Stimulated activated CD4-positive, alpha-beta T cell treated with anti-CD3 and anti-CD28 coated beads, Interleukin-1b, Interleukin-23, amount 100 ng/mL, for 4 hours (primary cell): ENCODE measurements at places on chromosomes 11 and 22.

DNA sequence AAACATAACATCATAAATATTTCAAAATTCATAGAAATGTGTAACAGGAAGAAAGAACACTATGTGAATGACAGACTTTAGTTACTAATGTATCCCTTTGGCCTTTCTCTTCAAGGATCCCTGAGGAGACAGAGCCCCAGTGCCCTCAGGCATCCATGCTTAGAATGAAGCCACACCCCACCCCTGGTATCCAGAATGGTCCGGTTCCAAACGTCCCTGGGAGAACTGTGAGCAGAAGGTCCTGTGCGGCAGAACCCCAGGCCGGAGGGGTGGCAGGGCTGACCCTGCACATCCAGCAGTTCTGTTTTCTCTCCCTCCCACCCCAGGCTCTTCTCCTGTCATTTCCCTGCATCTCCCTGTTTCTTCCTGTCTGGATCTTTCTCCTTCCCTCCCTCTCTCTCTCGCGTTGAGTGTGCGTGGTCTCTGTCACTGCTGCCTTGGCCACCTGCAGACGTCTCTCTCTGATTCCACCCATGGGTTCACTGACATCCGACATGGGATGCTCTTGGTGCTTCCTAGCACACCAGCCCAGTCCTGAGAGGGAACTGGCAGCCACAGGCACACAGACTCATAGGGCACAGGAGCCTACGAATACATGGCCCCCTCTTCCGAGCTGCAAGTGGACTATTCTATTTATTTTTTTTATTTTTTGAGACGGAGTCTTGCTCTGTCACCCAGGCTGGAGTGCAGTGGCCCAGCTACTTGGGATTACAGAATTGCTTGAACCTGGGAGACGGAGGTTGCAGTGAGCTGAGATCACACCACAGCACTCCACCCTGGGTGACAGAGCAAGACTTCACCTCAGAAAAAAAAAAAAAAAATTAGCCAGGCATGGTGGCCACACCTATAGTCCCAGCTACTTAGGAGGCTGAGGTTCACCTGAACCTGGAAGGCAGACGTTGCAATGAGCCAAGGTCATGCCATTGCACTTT is 5.7 kb downstream of the RFPL1 start:
- DNase-seq = no peak

GRCh38 chr11:134363592-134363991 is 31.8 kb downstream of the GLB1L2 start:
- no peak for DNase-seq

GRCh38 chr11:27931770-27932169 is 176.2 kb downstream of the KIF18A start:
- DNase-seq = no peak

GRCh38 chr11:44565953-44566949 is 788 bp downstream of the CD82 start:
- no peak for DNase-seq

- no peak for DNase-seq
Observed at GRCh38 chr11:12706545-12707499, 32.6 kb downstream of the TEAD1 start.

- no peak for DNase-seq
Observed at GRCh38 chr11:74844072-74844471, 95.4 kb downstream of the RNF169 start.

GRCh38 chr11:65887723-65888162 is 528 bp downstream of the FIBP start:
- no peak for DNase-seq

GRCh38 chr11:15484398-15484797 is 369.7 kb downstream of the INSC start:
- no peak for DNase-seq

DNA sequence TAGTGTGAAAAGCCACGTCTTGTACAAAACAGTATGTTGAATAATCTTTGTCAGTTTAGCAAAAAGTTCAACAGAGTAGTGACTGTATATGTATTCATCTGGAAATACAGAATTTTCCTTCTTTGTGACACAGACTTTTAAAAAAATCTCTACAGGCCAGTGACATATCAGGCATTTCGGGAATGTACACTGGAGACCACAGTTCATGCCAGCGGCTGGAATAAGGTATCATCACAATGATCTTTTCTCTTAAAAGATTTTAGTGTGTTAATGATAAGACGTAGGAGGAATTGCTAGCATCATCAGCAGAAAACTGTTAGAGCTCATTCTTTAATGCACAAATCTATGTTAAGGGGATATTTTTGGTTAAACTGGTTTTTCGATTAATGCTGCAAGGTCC is 57.4 kb downstream of the BCL2L13 start:
- DNase-seq = no peak

- no peak for DNase-seq
Observed at GRCh38 chr11:119306373-119306890, 10.5 kb downstream of the MCAM start.

DNA sequence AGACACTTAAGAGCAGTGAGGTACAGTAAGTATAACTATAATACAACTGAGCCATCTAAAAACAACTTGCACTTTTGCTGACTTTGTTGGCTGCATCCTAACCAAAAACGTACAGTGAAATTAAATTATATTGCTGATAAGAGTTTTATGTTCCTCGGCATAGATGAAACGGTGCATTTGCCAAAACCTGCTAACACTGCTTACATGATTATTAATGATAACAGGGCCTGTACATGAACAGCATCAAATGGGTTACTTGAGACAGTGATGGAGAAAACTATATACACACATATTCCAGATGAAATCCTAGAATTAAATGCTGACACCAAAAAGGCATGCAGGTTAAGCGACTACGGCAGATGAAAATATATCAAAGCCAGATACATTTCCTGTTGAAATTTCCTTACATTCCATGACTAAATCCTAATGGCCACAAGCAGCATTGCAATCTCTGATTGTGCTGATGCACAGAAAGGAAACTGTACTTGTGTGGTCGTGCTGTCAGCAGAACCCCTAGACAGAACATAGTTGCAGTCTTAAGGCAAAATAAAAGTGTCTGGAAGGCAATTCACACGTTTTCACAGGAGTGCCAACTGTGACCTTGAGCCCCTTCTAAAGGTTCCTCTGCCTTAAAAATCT is 143.9 kb downstream of the CADM1 start:
- no peak for DNase-seq

- no peak for DNase-seq
Observed at GRCh38 chr11:81165164-81165563, 1568.5 kb downstream of the FAM181B start.

- DNase-seq = no peak
Observed at GRCh38 chr22:25025491-25026400, 73.2 kb downstream of the KIAA1671 start.

DNA sequence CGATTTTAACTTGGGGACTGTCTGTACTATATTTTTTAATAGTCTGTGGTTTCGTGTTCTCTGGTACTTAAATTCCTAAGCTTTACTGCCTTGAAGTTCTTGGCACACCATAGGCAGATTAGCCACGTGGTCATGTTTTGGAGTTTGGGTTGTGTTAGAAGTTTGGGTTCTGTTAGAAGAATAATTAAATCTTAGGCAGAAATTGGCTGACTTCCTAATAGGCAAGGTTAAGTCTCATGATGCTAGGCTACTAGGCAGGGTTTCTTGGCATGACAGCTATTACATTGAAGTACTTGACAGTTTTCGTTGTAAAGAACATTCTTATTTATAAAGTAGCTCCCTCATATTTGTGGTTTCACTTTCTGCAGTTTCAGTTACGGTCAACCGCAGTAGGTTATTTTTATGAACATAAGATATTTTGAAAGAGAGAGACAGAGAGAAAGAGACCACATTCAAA is 30.0 kb upstream of the MMP7 start:
- DNase-seq = no peak

GRCh38 chr11:125074511-125075241 is 11.6 kb downstream of the SLC37A2 start:
- DNase-seq = no peak

- DNase-seq = no peak
Observed at GRCh38 chr11:47329987-47330931, 22.2 kb downstream of the MYBPC3 start.

- DNase-seq = peak; percentile 37
Observed at GRCh38 chr22:37472418-37473006, 13.7 kb downstream of the MFNG start.

DNA sequence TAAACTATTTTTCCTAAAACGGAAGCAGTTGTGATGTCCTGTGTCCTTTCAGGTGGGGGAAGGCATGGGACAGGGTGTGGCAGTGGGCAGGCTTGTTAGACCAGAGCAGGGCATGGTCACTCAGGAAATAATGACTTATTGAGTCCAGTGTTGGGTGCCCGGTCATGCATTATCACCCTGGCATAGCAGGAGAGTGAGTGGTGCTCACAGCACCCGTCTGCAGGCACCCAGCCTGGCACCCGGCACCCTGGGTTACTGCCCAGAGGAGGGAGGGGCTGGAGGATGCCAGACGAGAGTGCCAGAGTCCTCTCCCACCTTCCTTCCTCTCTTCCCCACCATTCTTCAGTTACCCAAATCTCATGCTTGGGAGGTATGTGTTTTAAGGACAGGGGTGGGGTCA is 59.1 kb downstream of the ST3GAL4 start:
- no peak for DNase-seq

GRCh38 chr11:65787649-65788622 is 1.1 kb downstream of the OVOL1 start:
- no peak for DNase-seq

- DNase-seq = no peak
Observed at GRCh38 chr11:11884774-11885481, 43.2 kb downstream of the USP47 start.

- no peak for DNase-seq
Observed at GRCh38 chr11:62600367-62601121, 1.1 kb downstream of the MTA2 start.
